Right lung (tissue), 10 donors: ENCODE measurements at places on chromosomes 3 and 15. TPM values are rescaled to one million over a fixed set of nuclear protein-coding genes. Genes with fewer than 3 reads are reported as not detected.

ZXDC gene
- 30.2 TPM for polyA plus RNA-seq

NAALADL2 gene
- 19.9 TPM for polyA plus RNA-seq

EPB42 gene
- 5.3 TPM for polyA plus RNA-seq

HRG gene
- 0.10 TPM for polyA plus RNA-seq

PPARG gene
- polyA plus RNA-seq = 2.3 TPM

NR1I2 gene
- 0.44 TPM for polyA plus RNA-seq

- no peak for DNase-seq
These were observed 40.2 kb upstream of the ATP13A5 start for GRCh38 chr3:193418576-193419373.

GRCh38 chr3:78918361-78919020 is 849.3 kb downstream of the ROBO1 start:
- no peak for DNase-seq

DNA sequence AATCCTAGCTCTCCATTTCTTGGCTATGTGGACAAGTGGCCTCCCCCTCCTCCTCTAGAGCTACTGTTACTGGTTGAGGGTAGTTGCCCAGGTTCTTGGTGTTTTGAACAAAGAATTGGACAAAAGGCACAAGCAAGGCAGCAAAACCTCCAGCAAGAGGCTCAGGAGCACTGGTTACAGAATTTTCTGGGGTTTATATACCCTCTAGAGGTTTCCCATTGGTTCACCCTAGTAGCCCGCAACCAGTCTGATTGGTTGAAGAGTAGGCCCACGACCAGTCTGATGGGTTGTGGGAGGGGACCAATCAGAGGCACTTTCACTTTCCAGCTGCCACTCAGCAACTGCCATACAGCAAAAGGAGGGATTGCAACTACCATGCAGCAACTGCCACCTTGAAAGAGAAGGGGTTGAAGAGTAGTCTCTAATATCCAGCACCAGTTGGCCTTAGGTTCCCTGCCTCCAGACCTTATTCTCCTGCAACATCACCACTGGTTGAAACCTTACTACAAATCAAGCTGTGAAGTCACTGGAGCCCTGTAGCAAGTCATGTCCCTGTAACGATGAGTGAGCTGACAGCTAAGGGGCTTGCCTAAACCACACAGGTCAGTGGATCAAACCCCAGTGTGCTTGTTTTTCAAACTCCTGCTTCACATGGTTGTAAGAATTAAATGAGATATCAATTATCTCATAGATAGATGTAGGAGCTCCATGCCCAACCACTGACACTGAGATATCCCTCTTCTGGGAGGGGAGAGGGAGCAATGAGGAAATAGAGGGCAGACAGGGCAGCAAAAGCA is 2.9 kb upstream of the C15orf39 start:
- DNase-seq = no peak

GRCh38 chr3:113873814-113874526 is 35.4 kb downstream of the GRAMD1C start:
- no peak for DNase-seq

- DNase-seq = no peak
These were observed 414 bp upstream of the TMEM115 start for GRCh38 chr3:50359760-50360110.

GRCh38 chr3:42535981-42536784 is 33.7 kb downstream of the VIPR1 start:
- DNase-seq = no peak

DNA sequence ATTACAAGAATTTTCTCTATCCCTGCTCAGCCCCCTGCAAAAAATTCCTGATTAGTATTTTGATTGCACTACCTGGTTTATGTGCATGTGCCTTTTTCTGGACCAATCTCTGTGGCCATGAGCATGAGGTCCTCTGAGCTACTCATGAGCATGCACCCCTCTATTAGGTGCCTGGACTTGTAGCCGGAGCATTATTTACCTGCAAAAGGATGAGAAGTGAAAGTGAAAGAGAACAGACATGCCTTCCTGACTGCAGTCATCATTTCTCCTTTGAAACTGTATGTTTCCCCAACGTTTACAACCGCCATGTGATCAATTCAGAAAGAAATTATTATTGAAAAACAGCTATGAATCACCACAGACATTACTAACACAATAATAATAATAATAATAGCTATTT is 1008.8 kb downstream of the ROBO2 start:
- no peak for DNase-seq

DNA sequence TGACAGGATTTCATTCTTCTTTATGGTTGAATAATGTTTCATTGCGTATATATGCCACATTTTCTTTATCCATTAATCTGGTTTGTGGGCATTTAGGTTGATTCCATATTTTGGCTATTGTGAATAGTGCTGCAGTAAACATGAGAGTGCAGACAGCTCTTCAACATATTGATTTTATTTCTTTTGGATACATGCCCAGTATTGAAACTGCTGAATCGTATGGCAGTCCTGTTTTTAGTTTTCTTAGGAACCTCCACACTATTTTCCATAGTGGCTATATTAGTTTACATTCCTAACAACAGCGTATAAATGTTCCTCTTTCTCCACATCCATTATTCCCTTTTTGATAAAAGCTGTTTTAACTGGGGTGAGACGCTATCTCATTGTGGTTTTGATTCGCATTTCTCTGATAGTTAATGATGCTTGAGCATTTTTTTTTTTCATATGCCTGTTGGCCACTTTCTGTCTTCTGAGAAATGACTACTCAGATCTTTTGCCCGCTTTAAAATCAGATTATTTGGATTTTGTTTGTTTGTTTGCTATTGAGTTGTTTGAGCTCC is 21.7 kb downstream of the AQP9 start:
- no peak for DNase-seq

GRCh38 chr3:156721687-156722618 is 47.6 kb downstream of the TIPARP start:
- DNase-seq = no peak

DNA sequence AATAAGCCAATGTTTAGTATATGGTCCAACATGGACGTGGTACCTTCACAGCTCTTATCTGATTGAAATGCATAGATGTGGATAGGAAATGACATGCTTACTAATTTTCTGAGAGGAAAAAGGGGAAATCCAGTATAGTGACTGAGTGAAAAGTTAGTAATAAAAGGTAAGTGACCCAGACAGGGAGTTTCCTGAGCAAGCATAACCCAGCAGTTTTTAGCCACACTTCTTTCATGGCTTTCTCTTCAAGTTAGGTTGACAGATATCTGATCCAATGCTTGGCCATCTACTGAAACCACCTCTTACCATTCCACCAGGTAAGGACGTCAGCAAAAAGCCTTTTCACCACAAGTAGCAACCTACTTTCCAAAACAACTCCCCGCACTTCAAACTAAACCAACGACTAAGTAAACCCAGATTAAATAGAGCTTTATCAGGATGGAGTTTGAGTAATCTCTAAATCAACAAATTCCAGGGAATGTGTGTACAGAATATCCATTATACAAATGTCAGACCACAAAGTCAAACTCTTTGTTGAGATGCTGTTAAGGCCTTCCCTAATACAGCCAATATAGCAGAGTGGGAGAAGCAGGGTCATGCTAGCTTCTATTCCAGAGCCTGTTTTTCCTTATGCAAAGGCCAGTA is 329.7 kb downstream of the RORA start:
- DNase-seq = no peak
